ENCODE measurements at places on chromosomes 12 and 14.
A peak's percentile ranks its signal among the peaks of the same experiment; 100 is the strongest.

- no peak for DNase-seq
These were observed 13.0 kb downstream of the KMT5A start for GRCh38 chr12:123396954-123397353.

- DNase-seq, result peak; percentile 23
These were observed 750 bp downstream of the CS start for GRCh38 chr12:56299308-56299852.

DNA sequence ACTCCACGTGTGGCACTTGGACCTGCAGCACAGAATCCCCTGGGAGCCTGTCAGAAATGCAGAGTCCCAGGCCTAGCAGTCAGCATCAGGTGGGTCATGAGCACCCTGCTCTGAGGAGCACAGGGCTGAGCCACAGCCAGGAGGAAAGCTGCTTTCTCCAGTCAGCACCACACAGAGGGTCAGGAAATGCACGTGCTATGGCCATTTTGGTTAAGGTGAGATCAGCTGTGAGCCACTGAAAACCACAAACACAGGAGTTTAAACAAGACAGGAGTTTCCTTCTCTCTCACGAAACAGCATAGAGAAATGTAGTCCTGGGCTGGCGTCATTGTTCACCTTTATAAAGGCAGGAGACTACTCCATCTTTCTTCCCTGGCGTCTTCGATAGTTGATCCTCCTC lies 204.5 kb upstream of the SFSWAP start:
- DNase-seq, result no peak

- DNase-seq, result no peak
These were observed 17.4 kb downstream of the GALNT4 start for GRCh38 chr12:89507015-89507824.

DNA sequence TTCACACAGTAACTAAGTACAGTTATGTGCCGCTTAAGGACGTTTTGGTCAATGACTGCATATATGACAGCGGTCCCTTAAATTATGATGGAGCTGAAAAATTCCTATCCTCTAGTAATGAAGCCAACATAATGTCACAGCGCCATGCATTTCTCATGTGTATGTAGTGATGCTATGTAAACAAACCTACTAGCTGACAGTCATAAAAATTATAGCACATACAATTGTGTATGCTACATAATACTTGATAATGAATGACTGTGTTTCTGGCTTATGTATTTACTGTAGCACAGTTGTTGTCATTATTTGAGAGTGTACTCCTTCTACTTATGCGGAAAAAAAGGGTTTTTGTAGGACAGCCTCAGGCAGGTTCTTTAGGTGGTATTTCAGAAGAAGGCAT lies 99.7 kb downstream of the DACT1 start:
- DNase-seq, result no peak

- no peak for DNase-seq
These were observed 255.6 kb downstream of the ERC1 start for GRCh38 chr12:1246637-1247036.

DNA sequence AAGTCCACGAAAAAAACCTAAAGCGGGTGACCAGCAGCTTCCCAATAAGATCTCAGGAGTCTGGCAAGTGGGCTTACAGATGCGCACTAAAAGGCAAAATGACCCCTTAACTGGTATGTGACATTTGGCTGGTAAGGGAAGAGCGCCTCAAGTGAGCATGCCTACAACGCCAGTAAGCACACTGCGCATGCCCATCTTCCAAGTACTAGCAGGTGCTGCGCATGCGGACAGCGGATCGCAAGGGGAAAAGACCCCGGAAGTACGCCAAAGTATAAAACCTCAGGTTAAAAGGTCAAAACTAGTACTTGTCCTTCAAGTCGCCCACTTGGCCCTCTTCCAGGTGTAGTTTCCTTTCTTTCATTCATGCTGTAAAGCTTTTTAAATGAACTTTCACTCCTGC lies 518.5 kb upstream of the MDGA2 start:
- DNase-seq, result no peak

DNA sequence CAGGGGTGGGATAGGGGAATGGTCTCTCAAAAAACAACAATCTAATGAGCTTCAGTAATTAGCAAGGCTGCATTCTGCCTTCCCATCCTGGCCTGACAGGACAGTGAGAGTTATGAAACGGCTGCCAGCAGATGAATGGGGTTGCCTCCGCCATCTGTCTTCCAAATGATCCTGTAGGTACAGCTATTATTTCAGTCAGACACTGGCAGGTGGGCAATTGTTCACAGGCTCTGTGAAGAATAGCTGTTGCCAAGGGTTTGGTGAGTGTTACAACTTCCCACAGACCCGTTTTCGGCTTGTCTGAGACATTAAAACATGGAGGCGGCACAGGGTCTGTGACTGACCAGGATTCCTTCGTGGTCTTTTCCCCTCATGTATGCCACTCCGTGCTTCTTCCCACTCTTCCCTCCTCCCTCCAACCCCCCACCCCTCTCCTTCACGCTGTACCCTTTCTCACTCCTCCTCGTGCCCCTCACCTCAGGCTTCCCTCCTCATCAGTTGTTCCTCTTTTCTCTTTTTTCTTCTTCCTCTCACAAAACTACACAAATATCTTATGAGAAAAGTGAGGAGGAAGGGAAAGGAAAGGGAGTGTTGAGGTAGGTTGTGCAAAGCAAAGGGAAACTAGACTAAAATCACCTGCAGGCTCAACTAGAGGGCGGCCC lies 160.8 kb upstream of the GZMB start:
- no peak for DNase-seq

All from fibroblast of mammary gland (primary cell).